ENCODE measurements at places on chromosomes 6 and 20.

DNA sequence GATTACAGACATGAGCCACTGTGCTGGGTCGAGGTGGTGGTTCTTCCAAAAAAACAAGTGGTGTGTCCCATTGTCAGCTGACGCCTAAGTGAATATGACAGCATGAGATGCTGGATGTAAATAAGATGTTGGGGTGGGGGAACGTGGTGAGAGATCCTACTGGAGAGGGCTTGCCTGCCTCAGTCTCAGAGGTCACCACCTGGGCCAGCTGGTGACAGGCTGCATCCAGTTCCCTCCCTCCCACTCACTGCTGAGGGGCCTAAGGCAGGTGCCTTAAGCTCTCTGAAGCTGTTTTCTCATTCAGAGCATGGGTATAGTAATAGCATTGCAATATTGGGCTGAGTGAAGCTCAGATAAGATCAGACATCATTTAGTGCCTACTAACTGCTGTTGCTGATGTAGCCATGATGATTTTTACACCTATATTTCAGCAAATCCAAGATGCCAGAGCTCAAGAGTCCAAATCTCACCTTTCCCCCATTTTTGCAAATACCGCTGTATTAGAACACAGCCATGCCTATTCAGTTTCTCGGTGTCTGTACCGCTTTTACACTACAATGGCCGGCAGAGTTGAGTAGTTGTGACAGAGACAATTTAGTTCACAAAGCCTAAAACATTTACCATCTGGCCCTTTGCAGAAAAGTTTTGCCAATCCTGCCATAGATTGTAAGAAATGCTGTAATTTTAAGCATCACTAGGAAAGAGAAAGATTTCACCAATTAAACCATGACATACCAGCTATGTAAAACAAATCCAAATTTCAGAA is 171.3 kb downstream of the ANKRD60 start:
- DNase-seq: no peak

DNA sequence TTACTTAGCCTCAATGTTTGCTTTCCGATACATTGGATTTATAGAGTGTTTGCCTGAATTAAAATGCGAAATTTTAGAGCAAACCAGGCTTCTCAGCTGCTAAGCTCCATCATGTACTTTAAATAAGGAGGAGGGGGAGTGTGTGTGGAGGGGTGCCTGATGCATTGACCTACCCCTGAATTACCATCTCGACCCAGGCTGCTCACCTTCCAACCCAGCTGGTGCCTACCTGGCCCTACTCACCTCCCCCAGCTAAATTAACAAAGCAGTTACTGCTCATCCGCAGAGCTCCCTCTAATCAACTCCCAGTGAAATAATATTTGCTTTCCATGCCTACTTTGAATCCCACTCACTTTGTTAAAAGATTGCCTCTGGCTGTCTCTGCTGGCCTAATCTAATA is 544.5 kb downstream of the MAFB start:
- no peak for DNase-seq

GRCh38 chr20:53021934-53022333 is 49.8 kb downstream of the TSHZ2 start:
- DNase-seq: no peak

- DNase-seq: no peak
Measured at GRCh38 chr20:3981132-3981452, 34.3 kb downstream of the RNF24 start.

GRCh38 chr6:120876424-120876823 is 457.9 kb downstream of the TBC1D32 start:
- no peak for DNase-seq

DNA sequence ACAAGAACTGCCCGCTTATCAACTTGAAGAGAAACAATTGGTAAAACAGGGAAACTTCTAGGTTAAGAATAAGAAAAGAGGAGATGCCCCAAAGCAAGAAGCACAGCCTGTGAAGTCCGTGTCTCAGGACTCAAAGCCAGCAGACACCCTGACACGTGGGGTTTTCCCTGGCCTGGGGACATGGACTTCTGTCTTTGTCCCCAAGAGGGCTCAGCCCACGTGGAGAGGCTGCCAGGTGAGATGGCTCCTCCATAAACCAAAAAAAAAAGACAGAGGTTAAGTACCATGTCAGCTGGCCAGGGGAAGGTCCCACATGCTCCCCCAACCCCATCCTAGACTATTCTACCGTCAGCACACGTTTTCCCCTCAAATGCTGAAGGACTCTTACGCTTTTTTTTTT is 9.9 kb downstream of the SERPINB6 start:
- DNase-seq: no peak

- peak; percentile 46 for DNase-seq
Measured at GRCh38 chr20:14860410-14860814, 523.0 kb upstream of the FLRT3 start.

GRCh38 chr6:125814481-125814880 is 23.7 kb downstream of the NCOA7 start:
- no peak for DNase-seq

- DNase-seq: no peak
Measured at GRCh38 chr6:30644769-30645168, 2.2 kb upstream of the C6orf136 start.

DNA sequence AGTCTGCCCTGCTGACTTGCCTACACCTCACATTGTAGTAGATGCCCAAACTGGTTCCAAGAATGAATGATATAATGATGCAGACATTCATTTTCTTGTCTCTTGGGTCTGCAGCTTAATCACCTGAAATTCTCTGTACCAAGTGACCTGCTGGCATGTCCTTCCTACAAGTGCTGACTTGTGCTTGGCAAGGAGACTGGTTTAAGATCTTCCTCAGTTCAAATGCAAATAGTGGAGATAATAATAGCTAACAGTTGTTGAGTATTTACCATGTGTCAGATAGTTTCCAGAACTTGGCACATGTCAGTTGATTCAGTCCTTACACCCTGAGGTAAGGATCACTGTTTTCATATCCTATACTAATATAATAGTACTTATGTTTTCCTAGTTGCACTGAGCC is 223.4 kb downstream of the SLC24A3 start:
- no peak for DNase-seq

DNA sequence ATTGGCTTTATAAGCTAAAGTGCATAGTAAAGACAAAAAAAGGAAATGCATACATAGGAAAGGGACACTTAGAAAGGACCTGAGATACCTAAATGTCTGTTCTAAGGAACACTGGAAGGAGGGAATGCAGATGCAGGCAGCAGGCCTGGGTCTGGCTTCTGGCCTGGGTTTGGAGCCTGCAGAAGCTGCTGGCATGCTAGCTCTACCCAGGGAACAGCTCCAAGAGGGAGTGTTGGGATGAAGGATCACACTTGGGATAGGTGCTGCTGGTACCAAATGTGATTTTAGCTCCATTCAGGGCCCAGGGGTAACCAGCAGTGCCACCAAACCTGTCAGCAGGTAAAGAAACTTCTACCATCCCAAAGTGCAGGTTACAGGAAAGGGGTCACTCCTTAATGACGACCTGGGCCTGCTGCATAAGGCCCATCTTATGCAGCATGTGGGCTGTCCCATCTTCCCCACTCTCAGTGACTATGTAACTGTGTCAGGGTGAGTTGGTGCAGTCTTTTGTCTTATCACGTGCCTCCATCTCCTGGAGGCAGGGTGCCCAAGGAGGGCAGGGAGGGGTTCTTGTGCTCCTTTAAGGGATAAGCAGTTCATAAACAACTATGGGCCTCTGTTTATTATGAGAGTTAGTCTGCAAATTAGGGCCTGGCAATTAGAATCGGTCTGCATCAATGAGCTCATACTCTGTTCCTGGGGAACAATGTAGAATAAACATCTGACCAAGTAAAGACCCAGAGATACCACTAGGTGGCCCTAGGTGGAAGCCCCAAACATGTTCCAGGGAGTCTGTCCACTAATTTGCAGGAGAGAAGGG is 26.9 kb downstream of the DDX27 start:
- DNase-seq: no peak

GRCh38 chr20:47493963-47494293 is 7.8 kb upstream of the NCOA3 start:
- DNase-seq: no peak

DNA sequence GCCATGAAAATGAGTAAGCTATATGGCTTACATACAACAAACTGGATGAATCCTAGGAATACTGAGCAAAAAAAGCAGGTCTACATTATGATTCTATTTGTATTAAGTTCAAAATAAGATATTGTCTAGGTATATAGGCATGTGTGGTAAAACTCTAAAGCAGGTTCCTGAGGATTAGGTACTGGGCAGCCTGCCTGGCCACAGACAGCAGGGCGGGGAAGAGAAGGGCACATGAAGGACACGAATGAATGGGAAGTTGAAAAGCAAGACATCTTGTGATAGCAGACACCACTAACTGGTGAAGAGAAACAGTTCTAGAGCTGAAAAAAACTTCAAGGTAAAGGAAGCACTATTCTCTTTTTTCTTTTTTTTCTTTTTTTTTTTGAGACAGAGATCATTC is 72.6 kb upstream of the SLC4A11 start:
- DNase-seq: no peak

DNA sequence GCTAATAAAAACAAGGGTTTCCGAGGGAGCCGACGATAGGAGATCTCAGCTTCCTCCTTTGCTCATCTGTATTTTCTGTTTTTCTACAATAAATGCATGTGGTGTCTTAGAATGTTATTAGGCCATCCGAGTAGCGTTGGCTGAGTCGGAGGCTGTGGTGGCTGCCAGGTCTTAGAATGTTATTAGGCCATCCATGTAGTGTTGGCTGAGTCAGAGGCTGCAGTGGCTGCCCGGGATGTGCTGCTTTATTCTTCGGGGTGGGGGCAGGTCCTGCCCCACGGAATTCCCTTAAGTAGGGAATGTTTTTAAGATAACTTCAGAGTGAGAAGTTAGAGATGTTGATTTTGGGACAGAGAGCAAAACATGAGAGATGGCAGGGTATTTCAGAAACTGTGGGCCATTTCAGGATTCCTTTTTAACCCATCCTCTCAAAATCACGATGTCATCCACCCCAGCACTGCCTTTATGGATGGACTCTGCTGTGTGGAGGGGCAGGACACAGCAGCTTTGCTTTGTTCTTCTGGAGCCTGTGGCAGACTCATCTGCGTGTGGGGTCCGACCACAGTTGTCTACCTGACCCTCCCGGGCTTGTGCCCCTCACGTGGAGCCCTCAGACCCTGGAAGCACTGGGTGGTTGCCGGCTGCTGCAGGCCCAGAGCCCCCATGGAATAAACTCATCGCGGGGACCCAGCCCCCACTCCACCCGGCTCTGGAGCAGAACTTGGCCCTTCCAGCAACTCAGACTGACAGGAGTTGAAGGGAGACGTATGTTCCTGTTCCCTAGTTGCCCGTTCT is 20.4 kb downstream of the OSBPL2 start:
- DNase-seq: no peak

DNA sequence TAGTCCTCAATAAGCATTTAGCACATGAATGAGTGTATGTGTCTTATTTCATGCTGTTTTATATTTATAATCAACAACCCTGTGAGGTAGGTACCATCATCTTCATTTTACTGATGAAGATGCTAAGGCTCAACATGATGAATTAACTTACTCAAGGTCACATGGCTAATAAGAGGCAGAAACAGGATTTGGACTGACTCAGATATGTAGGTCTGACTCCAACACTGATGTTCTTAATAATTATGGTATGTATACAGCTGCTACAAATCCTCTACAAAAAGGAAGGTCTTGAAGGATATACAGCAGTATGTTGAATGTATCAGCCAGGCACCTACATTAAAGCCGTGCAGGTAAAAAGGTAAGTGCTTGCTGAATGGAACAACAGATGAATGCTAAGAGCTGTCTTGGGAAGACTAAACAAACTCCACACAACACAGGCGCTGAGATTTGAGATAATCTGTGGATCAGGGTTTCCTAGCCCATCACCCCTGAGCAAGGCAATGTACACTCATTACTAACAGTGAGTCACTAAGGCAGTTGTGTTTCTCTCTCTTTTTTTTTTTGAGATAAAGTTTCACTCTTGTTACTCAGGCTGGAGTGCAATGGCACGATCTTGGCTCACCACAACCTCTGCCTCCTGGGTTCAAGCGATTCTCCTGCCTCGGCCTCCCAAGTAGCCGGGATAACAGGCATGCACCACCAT is 31.9 kb downstream of the TTI1 start:
- DNase-seq: no peak

- peak; percentile 62 for DNase-seq
Measured at GRCh38 chr20:57212534-57213276, 53.7 kb downstream of the BMP7 start.

DNA sequence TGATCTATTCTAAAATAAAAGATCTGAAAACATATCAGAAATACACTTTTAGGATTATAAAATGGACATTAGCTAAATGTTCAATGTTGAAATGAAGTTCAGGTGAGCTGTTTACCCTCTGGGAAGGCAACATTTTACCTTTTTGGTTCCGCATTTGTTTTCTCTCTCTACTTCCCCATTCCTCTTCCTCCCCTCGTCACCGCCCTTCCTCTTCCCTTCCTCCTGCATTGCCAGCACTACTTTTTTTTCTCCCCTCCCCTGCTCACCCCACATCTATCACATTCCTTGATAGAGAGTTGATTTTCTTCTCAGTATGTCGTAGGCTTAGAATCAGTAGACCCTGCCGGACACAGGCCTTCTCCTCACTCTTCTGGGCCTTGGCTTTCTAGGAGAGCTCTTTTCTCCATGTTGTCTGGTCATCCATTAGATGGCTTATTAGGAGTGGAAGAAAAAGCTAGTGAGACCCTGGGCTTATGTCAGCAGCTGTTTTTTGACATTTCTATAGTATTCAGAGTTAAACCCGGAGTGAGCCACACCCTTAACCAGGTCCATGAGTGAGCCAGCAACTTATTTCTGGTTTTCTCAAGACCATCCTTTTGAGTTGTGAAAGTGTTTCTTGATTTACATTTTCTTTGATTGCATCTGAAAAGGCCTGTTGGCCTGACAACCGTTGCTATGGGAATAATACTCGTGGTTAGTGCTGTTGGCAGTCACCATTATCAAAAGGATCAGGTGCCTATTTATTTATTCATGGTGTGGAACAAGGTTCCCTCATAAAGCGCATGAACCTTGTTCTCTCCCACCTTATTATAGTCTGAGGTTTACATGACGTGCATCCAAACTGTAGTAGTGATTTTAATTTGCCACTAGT is 90.9 kb downstream of the DTD1 start:
- no peak for DNase-seq

DNA sequence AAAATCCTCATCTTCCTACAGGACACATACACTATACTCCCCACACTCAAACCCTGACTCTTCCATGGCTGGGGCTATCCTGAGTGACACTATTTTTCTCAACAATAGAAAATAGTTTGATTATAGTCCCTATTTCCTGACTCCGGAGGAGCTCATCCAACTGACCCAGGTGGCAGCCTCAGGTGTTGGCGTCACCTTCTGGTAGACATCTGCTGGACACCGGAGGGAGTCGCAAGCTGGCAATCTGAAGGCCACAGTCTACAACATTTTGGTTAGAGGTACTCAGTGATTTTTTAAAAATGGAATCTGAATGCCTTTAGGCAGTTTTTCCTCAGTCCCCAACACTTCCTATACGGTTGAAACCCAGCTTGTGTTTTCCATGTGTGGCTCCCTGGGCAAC is 32.2 kb upstream of the OCSTAMP start:
- no peak for DNase-seq

DNA sequence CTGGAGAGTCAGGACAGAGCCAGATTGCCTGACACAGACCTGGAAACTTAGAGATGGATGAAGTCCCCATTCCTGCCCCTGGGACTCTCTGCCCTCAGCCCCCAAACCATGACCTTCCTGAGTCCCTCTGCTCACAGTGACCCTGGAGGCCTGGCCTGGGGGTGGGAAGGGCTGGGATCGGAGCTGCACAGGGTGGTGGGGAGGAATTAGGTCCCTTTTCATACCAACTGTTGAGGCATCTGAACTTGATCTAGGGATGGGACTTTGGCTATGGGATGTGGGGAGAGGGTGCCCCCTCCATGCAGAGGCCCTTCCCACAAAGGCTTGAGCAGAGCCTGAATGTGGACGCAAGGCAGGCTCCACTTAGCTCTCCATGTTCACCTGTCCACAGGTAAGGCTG is 144.1 kb downstream of the MRPL14 start:
- no peak for DNase-seq

GRCh38 chr20:50041246-50041873 is 58.6 kb downstream of the SNAI1 start:
- no peak for DNase-seq

Measured in WTC11 (cell line).